ENCODE measurements at places on chromosomes 12 and 14.

DNA sequence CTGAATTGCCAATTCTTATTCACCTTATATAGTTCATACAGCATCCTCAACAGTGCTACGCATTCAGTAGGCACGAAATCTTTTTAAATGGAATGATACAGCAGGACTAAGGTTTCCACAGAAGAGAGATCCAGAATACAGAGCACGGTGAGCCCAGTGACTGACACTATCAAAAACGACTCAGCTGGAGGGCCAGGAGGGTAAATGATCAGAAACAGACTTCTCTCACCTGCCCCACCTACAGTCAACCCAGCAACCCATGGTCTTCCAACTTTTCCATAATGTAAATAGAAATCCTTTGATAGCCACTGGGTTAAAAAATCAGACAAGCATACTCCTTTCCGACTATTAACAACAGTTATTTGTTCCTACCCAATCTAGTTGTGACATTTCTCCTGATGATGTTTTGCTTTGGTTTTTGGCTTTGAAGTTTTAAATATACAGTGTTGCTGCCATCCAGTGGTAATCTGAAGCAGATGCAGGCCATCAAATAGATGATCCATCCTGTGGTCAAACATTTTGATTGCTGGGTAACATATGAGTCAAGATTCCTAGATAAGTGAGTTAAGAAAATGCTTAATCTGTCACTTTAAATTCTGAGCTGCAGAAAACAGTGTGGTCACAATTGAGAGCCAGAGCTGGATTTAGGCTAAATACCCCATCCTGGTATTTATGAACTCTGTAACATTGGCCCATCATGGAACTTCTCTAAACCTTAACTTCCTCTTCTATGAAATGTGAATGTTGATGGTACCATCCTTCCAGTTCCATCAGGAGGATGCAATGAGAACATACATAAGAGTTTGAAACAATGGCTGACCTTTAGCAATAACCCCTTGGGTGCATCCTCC lies 42.0 kb downstream of the GPHB5 start:
- DNase-seq: no peak

DNA sequence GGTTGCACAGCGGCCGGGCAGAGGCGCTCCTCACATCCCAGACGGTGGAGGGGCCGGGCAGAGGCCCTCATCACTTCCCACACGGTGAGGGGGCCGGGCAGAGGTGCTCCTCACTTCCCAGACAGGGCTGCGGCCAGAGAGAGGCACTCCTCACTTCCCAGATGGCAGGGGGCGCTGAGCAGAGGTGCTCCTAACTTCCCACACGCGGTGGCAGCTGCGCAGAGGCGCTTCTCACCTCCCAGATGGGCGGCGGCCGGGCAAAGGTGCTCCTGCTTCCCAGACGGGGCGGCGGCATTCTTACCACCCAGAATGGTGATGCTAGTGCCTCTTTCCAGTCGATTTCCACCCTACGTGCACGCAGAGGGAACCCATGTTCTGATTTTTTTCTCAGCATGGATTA lies 304.4 kb downstream of the RGS6 start:
- no peak for DNase-seq

DNA sequence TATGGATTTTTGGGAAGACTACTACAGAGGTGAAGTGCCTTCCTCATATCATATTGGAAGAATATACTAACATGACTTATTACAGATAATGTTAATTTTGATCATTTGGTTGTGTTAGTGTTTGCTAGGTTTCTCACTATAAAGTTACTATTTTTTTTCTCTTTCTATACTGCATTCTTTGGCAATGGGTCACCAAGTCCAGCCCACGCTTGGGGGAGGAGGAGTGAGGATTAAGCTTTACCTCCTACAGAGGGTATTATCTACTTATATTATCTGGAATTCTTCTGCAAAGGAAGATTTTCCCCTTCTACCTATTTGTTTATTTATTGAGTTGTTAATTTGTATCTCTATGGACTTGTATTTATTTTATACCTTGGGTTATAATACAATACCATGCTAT lies 31.5 kb downstream of the SCN8A start:
- no peak for DNase-seq

DNA sequence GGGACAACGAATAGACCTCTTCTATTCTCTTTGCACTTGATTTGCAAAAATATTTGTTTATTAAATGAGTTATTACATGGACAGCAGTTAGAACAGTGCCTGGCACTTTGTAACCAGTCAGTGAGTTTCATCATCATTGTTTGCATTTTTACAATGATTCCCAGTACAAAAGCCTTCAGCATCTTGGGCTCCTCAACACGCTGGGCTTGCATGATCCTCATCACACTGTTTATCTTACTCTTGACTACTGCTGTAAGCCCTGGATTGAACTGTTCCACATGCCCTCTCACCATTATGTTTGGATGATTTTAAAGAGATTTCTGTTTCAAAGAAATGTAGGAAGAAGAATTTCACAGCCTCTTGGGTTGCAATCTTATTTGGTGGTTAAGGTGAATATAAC lies 204.3 kb downstream of the PELI2 start:
- no peak for DNase-seq

GRCh38 chr12:34249271-34249670 lies 227.0 kb downstream of the ALG10 start:
- DNase-seq: no peak

GRCh38 chr12:117241697-117242096 lies 51.4 kb upstream of the FBXO21 start:
- no peak for DNase-seq

GRCh38 chr14:93269341-93270068 lies 62.4 kb downstream of the UBR7 start:
- no peak for DNase-seq

GRCh38 chr14:65349100-65349499 lies 63.4 kb upstream of the FUT8 start:
- DNase-seq: no peak

DNA sequence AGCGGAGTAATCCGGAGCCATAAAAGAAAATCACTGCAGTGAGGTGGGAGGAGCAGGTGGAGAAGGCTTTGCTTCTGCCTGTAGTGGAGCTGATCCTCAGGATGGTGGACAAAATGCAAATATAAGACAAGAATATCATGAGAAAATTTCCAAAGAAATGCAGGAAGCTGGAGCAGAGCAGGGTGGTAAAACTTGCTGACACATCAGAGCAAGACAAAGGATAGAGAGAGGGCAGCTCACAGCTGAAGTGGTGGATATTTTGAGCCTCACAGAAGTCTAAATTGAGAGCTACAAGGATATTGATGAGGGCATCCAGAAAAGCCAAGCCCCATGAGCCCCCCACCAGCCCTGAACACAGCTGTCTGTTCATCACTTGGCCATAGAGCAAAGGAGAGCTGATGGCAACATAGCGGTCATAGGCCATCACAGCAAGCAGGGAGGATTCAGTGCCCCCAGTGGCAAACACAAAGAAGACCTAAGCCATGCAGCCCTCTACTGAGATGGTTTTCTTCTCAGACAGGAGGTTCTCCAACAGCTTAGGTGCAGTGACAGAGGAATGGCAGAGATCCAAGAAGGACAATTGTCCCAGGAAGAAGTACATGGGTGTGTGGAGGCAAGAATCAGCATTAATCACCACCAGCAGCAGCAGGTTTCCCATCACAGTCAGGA lies 30.0 kb upstream of the ANP32D start:
- DNase-seq: no peak

- no peak for DNase-seq
Measured at GRCh38 chr12:1934068-1934467, 15.6 kb upstream of the CACNA2D4 start.

- no peak for DNase-seq
Measured at GRCh38 chr12:4717806-4718205, 2.4 kb upstream of the GALNT8 start.

DNA sequence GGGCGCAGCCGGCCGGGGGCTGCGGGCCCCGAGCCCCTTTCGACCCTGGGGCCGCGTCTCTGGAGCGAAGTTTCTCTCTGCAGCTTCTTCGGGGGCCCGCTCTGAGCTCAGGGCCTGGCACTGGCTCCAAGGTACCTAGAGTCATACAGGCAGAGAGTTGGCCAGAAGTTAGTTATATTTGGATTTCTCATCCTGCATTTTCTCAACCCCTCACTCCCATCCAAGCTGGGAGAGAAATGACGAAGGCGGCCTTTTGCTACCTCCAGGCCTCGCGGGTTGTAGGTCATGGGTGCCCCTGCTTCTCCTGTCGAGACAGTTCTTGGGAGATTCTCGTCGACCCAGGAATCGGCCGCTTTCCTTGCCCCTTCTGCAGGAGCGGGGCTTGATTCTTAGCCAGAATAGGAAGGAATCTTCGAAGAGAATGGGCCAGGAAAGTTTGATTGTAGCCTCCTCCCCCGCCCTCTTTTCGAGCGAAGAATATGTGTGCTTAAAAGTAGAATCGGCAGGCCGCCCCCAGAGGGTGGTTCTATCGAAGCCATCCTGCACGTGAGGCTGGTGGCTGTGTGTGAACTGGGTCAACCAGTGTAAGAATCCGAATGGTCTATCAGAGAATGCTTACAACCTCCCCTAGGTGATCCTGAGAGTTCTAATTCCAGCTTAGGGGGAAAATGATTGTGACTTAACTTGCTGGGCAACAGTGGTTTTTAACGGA lies 785 bp downstream of the MLEC start:
- no peak for DNase-seq

- DNase-seq: no peak
Measured at GRCh38 chr14:71764701-71765382, 167.4 kb upstream of the RGS6 start.

DNA sequence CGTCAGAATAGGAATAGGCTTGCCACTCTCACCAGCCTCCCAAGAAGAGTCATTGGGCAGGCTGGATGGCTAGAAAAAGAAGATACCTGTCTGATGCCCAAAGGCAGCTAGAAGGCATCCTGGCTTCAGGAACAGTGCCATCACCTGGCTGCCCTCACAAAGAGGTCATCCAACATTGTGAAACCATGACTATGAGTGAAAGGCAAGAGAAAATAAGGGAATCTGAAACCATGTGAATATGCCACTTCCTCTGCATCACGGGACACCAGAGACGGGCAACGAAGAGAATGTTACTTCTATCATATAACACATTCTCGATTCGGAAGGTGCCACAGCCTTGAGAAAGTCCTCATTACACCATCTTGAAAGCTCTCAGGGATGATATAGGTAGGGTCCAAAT lies 182.0 kb downstream of the DAD1 start:
- DNase-seq: no peak

GRCh38 chr12:100337727-100338126 lies 19.1 kb upstream of the SLC17A8 start:
- DNase-seq: no peak

DNA sequence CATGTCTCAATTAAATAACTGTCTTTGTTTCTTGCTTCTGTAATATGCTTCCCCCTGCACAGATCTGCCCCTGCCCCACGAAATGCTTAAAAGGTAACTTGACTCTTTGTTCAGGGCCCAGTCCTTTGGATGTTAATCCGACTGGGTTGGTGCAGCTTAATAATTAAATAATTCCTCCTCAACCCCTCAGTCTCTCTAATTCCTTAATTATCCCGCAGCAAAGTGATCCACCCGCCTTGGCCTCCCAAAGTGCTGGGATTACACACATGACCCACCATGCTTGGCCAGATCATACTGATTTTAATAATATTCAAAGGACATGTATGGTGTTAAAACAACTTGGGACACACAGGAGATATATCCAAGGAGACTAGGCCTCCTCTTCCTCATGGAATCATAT lies 18.2 kb upstream of the ANAPC7 start:
- DNase-seq: no peak

DNA sequence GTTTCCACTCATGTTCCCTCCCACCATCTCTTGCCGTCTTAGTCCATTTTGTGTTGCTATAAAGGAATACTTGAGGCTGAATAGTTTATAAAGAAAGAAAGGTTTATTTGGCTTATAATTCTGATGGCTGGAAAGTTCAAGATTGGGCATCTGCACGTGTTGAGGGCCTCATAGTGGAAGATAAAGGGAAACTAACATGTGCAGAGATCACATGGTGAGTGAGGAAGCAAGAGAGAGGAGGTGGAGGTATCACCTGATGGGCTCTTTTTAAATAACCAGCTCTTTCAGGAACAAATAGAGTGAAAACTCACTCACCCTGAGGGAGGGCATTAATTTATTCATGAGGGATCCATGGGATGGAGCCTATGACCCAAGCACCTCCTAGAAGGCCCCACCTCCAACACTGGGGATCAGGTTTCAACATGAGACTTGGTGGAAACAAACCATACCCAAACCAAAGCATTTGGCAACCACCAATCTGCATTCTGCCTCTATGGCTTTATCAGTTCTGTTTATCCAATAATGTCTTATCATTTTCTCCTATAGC lies 29.5 kb downstream of the MYO1H start:
- no peak for DNase-seq

GRCh38 chr14:22978487-22978837 lies 3.9 kb downstream of the AJUBA start:
- no peak for DNase-seq

DNA sequence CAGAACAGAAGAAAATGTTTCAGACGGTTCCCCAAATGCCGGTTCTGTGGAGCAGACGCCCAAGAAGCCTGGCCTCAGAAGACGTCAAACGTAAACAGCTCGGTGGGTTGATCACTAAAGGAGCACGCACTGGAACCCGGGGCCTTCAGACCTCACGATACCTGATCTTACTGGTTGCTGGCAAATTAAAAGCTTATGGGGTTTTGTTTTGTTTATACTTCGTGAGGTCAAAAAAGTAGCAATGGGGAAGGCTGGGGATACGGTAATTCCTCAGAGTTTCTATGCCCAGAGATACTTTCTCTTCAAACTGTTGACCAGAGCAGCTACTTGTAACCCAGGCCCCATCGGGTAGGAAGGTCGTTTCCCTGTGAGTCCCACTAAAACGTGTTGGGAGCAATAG lies 1.7 kb downstream of the CDKN1B start:
- DNase-seq: no peak

DNA sequence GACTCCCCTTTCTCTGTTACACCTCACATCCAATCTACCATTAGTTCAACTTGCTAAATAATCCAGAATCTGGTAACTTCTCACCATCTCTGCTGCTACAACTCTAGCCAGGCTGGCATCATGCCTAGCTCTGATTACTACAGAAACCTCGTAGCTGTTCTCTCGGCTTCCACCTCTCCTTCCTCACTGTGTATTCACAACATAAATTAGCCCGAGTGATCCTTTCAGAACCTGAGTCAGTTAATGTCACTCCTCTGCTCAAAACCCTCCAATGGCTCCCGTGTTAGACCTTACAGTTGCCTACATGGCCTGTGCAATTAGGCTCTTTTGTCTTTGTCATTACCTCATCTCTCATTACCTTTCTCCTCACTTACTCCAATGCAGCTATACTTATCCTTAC lies 139.4 kb downstream of the PDE3A start:
- no peak for DNase-seq

DNA sequence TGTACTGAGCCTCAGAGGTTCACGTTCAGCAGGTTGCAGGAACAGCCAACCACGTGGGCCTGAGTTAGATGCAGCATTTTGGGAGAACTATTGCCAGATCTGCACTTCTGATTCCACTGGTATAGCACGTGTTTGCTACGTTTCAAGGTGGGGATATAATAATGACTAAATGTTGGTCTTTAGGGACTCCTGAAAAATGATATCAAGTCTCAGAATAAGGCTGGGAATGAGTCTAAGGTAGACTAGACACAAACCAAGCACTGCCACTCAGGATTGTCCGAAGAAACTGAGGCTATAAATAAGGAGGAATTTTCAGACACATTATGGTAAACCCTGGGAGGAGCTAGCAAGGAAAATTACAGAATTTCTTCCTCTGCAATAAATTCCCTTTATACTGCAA lies 98.1 kb downstream of the ESR2 start:
- DNase-seq: no peak
